Chondrocyte (in vitro differentiated cells): ENCODE measurements at places on chromosomes 13 and 19. TPM values are rescaled to one million over a fixed set of nuclear protein-coding genes. Genes with fewer than 3 reads are reported as not detected.

GRCh38 chr19:6204866-6205723 is 69.6 kb downstream of the ACSBG2 start:
- peak; percentile 87 for DNase-seq

GRCh38 chr13:73450583-73450982 is 391.8 kb downstream of the KLF5 start:
- DNase-seq: no peak

DNA sequence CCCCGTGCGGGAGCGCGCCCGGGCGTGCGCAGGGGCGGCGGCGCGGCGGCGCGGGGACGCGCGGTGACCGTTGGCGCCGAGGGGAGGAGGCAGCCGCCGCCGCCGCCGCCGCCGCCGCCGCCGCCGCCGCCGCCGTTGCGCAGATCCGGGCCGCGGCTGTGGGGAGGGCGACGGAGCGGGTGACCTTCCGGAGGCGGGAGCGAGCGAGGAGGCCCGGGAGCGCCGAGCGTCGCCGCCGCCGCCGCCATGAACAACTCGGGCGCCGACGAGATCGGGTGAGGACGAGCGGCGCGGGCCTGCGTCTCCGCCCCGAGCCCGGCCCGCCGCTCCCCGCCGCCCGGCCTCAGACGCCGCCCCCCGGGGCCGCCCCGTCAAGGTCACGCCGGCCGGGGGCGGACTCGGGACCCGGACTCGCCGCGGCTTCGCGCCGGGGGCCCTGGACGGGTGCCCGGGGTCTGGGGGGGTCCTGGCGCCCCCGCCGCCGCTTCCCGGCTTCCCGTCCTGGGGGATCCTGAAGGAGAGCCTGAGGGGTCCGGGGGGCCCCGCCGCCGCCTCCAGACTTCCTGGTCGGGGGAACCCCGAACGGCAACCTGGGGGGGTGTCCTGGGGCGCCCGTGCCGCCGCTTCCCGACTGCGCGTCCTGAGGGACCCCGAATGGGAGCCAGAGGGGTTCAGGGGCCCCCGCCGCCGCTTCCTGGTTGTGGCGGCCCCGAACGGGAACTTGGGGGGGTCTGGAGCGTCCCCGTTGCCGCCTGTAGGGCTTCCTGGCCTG is at the start of gene DAZAP1:
TSS of gene DAZAP1 (plus strand) at position 59 of the 772 bp plus-strand sequence. CDS start at position 247, 188 bp downstream.
- DNase-seq: peak; percentile 82

DNA sequence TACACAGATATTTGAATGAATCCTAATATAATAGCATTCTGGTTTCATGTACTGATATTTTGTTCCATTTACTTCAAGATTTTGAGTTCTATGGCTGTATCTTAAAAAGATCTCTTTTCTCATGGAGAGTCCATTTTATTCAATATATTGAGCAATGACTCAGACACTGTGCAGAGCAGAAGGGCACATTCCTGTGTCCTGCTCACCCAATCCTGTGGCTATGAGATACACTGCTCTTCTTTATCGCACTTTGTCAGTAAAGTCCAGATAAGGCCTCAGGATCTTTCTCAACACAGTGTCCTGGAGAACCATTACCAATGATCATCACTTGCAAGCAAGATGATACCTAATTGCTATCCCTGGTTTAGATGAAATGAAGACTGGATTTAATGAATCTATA is 155.0 kb downstream of the CYSLTR2 start:
- DNase-seq: no peak

DNA sequence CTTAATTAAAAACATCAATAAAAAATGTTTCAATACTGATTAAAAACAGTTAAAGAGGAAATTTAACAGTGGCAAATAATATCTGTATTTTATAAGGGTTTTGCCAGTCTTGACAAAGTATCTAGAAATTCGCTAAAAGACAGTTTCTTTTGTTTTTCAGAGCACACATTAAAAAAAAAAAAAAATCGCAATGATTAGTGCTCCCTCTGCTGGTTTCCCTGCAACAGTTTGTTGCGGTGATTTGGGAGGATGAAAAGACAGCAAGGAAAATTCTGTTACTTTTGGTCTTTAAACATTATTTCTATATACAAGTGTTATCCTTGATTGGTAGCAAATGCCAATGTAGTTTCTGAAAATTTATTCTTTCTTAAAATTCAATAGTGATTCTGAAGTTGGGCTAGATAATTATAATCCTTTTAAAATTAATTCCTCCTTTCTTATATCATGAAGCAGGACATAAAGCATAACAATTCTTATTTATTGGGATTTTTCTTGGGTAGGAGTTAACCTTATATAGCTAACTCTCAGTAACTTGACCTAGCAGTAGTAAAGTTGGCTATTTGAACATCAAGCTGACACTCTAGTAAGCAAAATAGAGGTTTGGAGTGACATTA is 23.1 kb upstream of the SPRY2 start:
- DNase-seq: no peak

DNA sequence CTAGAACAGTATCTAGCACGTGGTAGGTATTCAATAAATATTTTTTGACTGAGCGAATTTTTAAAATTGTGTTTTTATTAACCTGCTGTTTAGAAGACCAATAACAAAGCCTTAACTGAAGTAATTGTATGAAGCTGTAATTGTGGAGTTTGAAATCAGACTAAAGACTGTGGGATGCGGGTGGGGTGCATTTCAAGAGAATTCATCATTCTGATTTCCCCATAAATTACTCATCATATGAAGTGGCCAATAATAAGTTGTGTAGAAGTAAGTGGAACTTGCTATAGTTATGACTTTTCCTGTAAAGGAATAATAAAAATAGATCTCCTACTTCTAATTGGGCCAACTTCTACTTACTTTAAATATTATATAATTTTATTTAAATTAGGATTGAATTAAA is 449.3 kb downstream of the PCDH9 start:
- no peak for DNase-seq

- no peak for DNase-seq
These were observed 21.4 kb downstream of the UHRF1 start for GRCh38 chr19:4930664-4931063.

GRCh38 chr19:16589917-16590316 is 17.7 kb upstream of the SLC35E1 start:
- DNase-seq: no peak

- DNase-seq: no peak
These were observed 15.0 kb downstream of the ARHGEF7 start for GRCh38 chr13:111130116-111130508.

Gene CEACAM8
- total RNA-seq: not detected in 3 replicates

Gene RANBP3
- 53.5 to 65.5 TPM (median 57.7 TPM) in 3 replicates for total RNA-seq

Gene PCDH17
- 0.32 to 0.36 TPM (median 0.34 TPM) in 3 replicates for total RNA-seq
